GM12878 (cell line): ENCODE measurements at places on chromosomes 2 and 18. TPM values are rescaled to one million over a fixed set of nuclear protein-coding genes. Genes with fewer than 3 reads are reported as not detected.

DNA sequence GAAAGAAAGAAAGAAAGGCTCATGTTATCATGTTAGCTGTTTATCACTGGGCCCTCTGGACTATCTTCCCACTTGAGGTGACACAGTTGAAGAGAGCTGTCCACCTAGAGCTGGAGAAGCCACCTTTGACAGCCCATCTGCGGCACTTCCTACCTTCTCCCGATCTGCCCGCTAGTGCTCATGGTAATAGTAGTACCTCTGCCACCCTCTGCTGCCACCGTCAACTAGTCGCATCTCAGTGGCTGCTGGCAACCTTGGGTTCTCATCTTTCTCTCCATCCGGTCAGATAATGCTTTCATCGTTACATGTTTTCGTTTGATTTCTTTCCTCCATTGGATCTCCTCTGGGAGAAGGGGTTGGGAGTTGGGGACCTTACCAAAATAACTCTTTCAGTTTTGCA is 63.2 kb upstream of the COPS8 start:
- H3K27ac ChIP-seq: no peak overlapping the region
- H3K4me1 ChIP-seq: no peaks in the 10 kb centered on the region
- H3K27me3 ChIP-seq: no peaks in the 10 kb centered on the region
- no peaks in the 10 kb centered on the region for H3K36me3 ChIP-seq
- no peak overlapping the region for H3K4me3 ChIP-seq

- no peaks in the 10 kb centered on the region for H3K36me3 ChIP-seq
- no peak for DNase-seq
Measured at GRCh38 chr2:101809698-101810097, 112.2 kb downstream of the MAP4K4 start.

GRCh38 chr18:77967071-77967470 is 717.4 kb downstream of the GALR1 start:
- no peaks in the 10 kb centered on the region for H3K36me3 ChIP-seq
- H3K4me1 ChIP-seq: no peaks in the 10 kb centered on the region

DNA sequence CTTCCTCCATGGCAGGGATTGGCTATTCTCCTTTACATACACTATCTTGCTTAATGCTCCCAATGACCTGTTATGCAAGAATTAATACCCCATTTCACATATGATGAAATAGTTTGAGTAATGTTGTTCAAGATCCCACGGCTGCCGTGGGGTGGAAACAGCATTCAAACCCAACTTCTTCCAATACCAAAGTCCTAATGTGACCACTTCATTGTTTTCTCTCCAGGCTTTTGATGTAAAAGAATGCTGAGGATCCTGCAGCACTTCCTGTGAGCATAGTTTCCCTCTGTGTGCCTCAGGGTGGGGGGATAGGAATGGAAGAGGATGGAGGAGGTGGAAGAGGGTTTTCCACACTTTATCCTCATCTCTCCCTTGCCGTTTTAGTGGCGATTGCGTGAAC is 199.4 kb downstream of the IRS1 start:
- H3K4me1 ChIP-seq: no peaks in the 10 kb centered on the region
- H3K36me3 ChIP-seq: no peaks in the 10 kb centered on the region
- no peaks in the 10 kb centered on the region for H3K27me3 ChIP-seq
- H3K27ac ChIP-seq: no peak overlapping the region
- DNase-seq: no peak
- no peak overlapping the region for H3K4me3 ChIP-seq

GRCh38 chr2:109457366-109457765 is 156.4 kb downstream of the SEPTIN10 start:
- H3K27ac ChIP-seq: no peak overlapping the region
- no peaks in the 10 kb centered on the region for H3K4me1 ChIP-seq
- no peaks in the 10 kb centered on the region for H3K36me3 ChIP-seq
- H3K27me3 ChIP-seq: no peaks in the 10 kb centered on the region

Gene COPS7B
- total RNA-seq: 37.1 and 40.6 TPM in 2 replicates
